ENCODE measurements at places on chromosomes 6 and 20. TPM values are rescaled to one million over a fixed set of nuclear protein-coding genes. Genes with fewer than 3 reads are reported as not detected.

GJA1 gene
- total RNA-seq = 123 TPM

USP49 gene
- 1.9 TPM for total RNA-seq

TINAG gene
- total RNA-seq = 2.9 TPM

PRR18 gene
- total RNA-seq = not detected

OPN5 gene
- total RNA-seq = not detected

RAB44 gene
- not detected for total RNA-seq

EBF4 gene
- total RNA-seq = 1.2 TPM

BMP5 gene
- not detected for total RNA-seq

PRDM13 gene
- total RNA-seq = not detected

BTN1A1 gene
- total RNA-seq = not detected
